ENCODE measurements at places on chromosomes 13 and 19. TPM values are rescaled to one million over a fixed set of nuclear protein-coding genes. Genes with fewer than 3 reads are reported as not detected.

DNA sequence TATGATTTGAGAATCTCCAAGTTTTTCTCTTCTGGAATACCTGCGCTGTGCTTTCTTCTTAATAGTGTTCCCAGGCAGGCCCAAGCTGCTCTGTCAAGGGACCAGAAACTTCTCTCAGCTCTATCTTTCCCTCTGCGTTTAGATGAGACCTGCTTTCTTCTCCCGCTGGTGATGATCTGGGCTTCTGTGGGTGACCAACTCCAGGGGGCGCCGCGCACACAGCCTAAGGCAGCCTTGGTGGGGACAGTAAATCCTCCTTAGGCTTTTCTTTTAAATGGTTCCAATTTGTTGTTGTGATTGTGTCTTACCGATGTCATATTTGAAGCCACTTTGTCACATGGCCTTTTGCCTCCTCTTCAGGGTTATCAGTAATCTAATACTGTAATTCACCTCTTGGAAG is 439.4 kb upstream of the KLF12 start:
- DNase-seq: no peak

GRCh38 chr13:110435331-110435730 is 126.2 kb downstream of the RAB20 start:
- DNase-seq: no peak

The SIGLEC12 gene
- total RNA-seq: not detected

DNA sequence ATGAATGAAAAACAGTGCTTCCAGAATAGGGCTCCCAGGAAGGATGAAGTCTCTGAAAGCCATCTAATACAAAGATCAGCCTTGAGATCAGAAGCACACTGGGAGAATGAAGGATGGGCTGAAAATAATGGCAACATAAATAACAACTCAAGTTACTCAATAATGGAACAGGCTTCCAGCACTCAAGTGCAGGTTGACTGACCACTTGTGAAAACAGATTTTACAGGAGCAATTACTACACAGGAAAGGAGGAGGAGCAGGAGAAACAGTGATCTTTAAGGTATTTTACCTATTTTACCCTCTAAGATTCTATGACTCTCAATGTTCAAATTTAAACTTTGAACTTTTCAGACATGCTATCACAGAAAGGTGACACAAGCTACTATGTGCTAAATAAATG is 106.0 kb downstream of the USP12 start:
- DNase-seq: no peak

GRCh38 chr13:42063105-42063504 is 14.7 kb downstream of the DGKH start:
- DNase-seq: no peak

The ZNF443 gene
- 6.3 TPM for total RNA-seq

GRCh38 chr13:41588899-41589298 is 131.5 kb downstream of the RGCC start:
- no peak for DNase-seq

The FBXO27 gene
- total RNA-seq: 9.5 TPM

GRCh38 chr13:39410096-39410901 is 192.7 kb downstream of the LHFPL6 start:
- no peak for DNase-seq

DNA sequence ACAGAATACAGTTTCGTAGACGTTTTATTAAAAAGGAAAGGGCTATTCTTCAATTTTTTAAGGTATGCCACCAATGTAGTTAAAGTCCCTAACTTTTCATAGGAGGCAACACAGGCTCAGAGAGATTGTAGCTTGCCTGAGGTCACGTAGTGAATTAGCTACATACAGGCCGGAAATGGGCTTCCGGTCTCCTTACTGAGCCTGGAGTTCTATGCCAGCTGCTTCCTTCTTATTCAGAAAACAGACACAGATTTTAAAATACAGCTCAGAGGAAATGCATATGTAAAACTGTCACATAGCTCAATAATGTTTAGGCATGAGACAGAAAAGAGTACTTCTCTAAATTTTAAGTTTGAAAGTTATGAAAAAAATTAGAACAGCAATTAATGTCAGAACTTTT is 85.4 kb upstream of the TUBA3C start:
- DNase-seq: no peak

The ACER1 gene
- 0.16 TPM for total RNA-seq

DNA sequence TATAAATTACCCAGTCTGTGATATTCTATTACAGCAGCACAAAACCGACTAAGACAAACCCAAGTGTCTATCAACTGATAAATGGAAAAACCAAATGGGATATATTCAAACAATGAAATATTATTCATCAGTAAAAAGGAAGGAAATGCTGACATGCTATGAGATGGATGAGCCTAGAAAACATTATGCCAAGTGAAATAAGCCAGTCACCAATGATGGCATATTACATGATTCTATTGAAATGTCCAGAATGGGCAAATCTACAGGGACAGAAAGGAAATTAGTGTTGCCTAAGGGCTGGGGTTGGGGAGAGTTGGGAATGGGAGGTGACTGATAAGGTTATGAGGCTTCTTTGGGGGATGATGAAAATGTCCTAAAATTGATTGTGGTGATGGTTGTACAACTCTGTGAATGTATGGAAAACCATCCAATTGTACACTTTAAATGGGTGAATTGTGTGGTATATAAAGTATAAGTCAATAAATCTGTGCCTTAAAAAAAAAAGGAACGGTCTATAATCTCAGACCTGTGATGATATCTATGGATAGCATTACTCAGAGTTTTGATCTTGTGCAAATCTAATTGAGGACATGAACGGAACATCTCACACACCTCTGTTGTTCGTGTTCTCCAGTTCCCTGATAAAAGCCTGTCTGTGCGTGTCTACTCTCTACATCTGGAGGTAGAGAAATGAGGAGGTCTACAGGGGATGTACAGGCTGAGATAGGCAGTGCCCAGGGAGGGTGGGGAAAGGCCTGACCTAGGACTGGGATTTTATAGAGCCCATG is 49.0 kb downstream of the TNFRSF19 start:
- DNase-seq: no peak

DNA sequence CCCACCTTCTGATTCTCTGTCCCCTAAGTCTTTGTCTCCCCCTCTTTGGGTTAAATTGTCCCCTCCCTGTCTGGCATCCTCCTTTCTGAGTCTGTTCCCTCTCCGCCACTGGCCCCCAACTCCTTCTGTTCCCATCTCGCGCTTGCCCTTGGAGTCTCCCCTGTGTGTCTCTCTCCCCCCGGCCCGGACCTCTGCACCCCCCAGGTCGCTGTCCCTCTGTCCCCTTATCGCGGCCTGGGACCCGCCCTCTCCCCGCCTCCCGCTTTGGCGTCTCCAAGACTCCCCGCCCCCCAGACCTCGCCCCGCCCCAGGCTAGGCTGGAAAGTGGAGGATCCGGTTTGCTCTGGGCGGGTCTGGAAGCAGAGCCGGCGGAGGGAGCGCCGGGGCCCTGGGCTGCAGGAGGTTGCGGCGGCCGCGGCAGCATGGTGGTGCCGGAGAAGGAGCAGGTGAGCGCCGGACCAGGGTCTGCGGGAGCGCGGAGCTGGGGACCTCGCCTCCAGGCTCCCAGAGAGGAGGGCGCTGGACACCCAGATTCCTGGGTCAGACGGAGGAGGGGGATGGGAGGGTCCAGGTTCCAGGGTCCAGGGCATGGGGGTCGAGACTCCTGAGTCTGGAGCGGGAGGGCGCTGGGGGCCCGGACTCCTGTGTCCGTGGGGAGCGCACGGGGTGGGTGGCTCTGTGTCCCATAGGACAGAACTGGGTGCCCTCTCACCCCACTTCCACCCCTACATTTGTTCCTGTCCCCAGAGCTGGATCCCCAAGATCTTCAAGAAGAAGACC is at the start of gene TRPM4:
TSS of gene TRPM4 (plus strand) at position 348 of the 780 bp plus-strand sequence. CDS start at position 423, 75 bp downstream.
- peak; percentile 85 for DNase-seq

- no peak for DNase-seq
Observed at GRCh38 chr13:86559901-86560300, 760.7 kb upstream of the SLITRK6 start.

The YJEFN3 gene
- 19.0 TPM for total RNA-seq

The URAD gene
- total RNA-seq: not detected

DNA sequence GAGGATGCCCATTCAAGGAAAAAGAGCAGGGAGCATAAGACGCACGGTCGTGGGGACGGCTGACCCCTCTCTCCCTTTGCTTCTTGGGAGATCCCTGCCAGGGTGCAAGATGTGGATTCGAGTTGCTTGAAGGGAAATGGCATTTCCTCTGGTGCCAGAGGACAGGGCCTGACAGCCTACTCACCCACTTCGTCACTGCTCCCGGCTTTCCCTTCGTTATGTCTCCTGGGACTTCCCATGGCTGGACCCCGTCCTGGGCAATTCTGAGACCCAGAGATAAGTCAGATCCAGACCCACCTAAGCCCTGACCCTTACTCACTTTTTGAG is 1.2 kb downstream of the TBC1D17 start:
- DNase-seq: no peak

The AMH gene
- total RNA-seq: 50.1 TPM

The CPB2 gene
- not detected for total RNA-seq

The POU2F2 gene
- 0.93 TPM for total RNA-seq

GRCh38 chr13:65300220-65300619 is 1929.9 kb downstream of the PCDH9 start:
- no peak for DNase-seq

The EFNA2 gene
- 14.0 TPM for total RNA-seq

The LRRC4B gene
- 16.3 TPM for total RNA-seq

DNA sequence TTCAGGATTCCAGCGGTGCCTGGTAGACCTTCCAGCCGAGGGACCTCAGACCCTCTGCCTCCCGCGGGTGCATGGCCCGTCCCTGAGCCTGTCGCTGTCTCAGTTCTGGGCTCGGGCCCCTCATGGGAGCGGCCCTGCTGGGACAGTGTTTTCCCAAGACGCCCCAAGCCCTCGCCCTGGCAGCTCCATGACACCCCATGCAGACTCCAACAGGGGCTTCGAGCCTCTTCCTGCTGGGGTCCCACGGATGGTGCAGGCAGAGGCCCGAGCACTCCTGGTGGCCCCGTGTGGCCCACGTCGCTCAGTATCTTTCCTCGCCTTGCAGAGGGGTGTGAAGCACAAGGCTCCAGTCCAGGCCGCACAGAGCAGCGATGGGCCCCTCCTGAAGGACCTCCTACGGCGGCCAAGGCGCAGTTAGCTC is 88.8 kb upstream of the MCF2L start:
- DNase-seq: no peak

DNA sequence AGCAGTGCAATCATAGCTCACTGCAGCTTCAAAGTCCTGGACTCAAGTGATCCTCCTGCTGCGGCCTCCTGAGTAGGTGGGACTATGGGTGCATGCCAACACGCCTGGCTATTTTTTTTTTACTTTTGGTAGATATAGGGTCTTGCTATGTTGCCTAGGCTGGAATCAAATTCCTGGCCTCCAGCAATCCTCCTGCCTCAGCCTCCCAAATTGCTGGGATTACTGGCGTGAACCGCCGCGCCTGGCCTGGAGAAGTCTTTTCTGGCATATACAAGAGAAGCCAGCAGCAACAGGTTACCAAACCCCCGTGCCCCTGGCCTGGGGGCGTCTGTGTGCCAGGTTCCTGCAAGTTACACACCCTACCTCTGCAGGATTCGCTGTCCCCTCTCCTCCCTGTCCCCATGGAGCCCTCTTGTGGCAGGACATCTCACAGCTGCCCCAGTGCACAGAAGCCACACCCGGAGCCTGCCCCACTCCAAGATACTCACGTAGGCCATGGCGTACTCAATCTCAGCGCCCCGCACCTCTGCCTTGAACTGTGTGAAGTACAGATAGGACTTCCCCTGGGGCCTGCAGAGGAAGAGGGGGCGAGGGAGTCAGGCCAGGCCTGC is 9.9 kb downstream of the MYDGF start:
- DNase-seq: no peak

DNA sequence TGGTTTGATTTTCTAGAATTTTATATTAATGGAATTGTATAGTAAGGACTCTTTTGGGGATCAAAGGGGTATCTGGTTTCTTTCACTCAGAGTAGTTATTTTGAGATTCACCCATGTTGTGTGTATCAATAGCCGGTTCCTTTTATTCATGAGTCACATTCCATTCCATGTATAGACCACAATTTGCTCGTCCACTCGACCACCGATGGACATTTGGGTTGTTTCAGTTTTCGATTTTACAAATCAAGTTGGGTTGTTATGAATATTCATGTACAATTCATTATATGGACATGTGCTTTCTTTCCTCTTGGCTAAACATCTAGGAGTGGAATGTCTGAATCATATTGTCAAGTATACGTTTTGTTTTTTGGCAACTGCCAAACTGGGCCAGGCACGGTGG is 9.6 kb upstream of the EMP3 start:
- DNase-seq: no peak

DNA sequence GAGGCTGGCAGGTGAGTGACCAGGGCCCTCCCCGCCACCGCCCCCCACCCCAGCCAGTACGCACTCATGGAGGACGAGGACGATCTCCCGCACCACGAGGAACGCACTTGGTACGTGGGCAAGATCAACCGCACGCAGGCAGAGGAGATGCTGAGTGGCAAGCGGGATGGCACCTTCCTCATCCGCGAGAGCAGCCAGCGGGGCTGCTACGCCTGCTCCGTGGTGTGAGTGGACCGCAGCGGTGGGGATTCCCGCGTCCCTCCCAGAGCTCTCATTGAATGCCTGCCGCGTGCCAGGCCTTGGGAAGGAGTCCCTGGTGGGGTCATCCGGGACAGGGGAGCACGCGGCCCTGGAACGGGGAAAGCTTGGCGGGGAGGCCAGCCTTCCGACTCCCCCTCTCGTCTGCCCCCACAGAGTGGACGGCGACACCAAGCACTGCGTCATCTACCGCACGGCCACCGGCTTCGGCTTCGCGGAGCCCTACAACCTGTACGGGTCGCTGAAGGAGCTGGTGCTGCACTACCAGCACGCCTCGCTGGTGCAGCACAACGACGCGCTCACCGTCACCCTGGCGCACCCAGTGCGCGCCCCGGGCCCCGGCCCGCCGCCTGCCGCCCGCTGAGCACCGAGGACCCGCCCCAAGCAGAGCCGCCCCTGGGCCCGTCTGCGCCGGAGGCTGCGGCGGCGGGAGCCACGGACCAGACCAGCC is 4.8 kb upstream of the IFI30 start:
- DNase-seq: no peak

The ZNF442 gene
- 4.3 TPM for total RNA-seq

DNA sequence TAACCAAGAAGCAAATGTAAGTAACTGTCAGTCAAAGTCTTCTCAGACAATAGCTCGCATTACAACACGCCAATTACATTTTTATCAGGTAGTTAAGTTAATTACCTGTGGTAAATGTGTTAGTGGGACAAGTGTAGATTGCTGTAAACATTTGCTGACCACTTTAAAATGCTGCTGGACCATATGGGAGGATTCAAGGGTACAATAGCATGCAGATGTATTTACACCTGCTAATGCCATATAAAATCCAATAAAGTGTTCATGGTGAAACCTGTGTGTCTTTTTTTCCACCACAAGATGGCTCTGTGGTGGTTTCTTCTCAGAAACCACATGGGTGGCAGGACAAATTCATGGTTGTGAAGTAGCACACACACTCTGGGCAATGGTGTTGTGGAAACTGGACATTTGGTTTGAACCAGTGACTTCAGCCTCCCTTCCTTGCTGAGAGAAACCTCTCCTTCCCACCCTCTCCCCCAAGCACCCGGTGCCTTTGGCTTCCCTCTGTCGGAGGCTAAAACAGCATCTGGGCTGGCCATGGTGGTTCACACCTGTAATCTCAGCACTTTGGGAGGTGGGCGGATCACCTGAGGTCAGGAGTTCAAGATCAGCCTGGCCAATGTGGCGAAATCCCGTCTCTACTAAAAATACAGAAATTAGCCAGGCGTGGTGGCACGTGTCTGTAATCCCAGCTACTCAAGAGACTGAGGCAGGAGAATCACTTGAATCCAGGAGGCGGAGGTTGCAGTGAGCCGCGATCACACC is 18.1 kb upstream of the GTF3A start:
- DNase-seq: no peak
